MG63 (cell line): ENCODE measurements at places on chromosomes 2 and 18. TPM values are rescaled to one million over a fixed set of nuclear protein-coding genes. Genes with fewer than 3 reads are reported as not detected.

GRCh38 chr2:235611349-235611748, 117.5 kb downstream of the AGAP1 start:
- DNase-seq = no peak

RTP5 gene
- not detected in 2 replicates for total RNA-seq

G6PC2 gene
- not detected in 2 replicates for total RNA-seq

GRCh38 chr2:47525167-47525566, 122.2 kb downstream of the MSH2 start:
- no peak for DNase-seq

DNA sequence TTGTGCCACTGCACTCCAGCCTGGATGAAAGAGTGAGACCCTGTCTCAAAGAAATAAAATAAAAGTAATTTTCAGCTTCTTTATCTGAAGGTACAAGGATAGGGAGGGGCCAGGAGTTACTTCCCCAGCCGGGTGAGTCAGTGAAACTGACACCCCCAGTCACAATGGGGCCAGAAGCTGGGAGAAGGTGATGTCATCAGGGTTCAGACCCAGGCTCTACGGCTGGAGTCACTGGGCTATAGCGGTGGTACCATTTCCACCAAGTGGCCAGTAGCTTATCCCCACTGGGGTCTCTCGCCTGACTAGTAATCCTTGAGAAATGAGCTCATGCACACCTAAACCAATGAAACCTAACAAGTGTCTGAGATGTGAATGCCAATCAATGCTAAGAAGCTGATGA, 107.9 kb downstream of the ALPK2 start:
- no peak for DNase-seq

GREB1 gene
- 2.7 and 3.1 TPM in 2 replicates for total RNA-seq

DNA sequence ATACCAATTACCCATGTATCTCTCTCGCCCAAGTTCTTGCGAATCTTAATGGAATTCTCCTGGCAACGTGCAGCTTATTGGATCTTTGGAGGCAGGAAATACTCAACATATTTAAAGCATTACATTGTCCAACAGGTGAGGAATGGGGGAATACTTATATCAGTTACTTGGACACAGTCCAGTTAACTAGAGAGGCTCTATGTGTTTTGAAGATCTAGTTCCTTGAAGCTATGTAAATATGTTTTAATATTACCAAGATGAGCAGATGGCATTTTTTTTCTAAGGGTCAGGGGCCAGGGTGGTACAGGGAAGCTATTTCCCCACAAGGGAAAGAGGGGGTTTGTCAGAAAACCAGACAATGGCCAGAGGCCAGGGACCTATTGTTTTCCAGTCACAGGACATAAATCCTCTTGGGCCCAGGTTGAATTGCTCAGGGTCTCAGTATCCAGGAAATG, 26.8 kb upstream of the MC5R start:
- no peak for DNase-seq

DNA sequence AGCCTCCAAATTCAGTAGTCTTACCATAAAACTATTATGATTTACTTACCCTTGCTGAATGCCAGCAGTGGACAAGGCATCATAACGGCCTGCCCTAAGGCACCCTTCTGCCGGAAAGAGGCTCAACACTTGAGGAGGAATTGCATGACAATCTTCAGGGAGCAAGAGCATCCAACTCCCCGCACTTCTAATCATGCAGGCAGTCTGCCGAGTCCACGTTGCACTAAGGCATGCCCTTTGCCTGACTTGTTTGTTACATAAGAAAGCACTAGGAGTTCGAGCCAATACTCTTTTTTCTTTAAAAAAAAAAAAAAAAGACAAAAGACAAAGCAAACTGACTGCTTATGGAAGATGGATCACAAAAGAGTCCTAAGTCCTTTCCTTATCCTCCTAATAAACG, 17.9 kb upstream of the SPTBN1 start:
- DNase-seq = no peak

DNA sequence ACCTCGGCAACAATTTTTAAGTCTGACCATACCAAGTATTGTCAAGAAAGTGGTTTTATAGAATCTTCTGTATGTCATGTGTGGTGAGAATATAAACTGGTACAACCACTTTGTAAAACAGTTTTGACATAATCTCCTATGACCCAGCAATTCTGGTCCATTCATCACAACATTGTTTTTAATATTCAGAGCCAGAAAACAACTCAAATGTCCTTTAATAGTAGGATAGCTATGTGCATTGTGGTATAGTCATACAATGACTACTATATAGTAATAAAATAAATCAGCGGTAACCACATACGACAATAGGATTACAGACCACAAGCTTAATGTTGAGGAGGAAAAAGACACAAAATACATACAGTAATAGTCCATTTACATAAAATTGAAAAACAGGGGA, 175.2 kb upstream of the SPATS2L start:
- no peak for DNase-seq

MYO7B gene
- 0.89 TPM in 1 of 2 replicates, not detected in the other for total RNA-seq

GRCh38 chr2:16644221-16644925, 21.3 kb downstream of the CYRIA start:
- no peak for DNase-seq

ALLC gene
- total RNA-seq = not detected in 2 replicates

DNA sequence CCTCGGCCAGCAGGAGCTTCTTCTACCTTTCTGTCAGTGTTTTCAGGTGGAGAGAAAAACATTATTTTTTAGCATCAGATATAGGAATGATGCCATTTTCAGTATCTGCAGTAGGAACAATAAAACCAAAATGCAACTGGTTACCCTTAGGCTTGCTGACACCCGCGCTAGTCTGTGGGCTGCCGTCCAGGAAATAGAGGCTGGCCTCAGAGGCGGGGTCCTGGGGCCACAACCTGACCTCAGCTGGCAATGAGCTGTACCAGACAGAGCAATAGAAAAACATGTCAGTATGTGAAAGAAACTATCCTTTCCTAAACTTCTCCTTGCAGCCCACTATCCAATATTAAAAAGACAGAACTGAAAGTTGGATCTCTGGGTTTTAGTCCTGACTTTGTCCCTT, 4.6 kb upstream of the ST6GAL2 start:
- DNase-seq = no peak

DNA sequence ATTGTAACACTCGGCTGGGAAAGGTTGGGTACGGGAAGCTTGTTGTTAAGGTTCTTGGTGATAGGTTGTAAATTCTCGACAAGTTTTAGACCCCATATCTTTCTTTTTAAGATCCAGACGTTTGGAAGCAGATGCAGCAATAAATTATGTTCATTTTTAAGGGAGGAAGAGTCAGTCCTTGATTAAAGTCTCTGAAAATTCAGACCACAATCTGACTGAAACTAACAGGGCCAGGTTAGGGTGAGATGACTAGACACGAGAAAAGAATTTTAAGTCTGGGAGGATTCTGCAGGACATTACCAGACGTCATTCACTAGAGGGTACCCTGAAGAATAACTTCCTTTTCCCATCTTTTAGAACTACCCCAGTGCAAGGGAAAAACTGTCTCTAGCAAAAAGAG, 16.1 kb downstream of the WIPF1 start:
- DNase-seq = no peak

GRCh38 chr18:48455555-48456478, 46.6 kb upstream of the ZBTB7C start:
- no peak for DNase-seq

CD28 gene
- 0.10 TPM in 1 of 2 replicates, not detected in the other for total RNA-seq

L3MBTL4 gene
- not detected in 2 replicates for total RNA-seq

- no peak for DNase-seq
These were observed 93.4 kb upstream of the FN1 start for GRCh38 chr2:215529271-215529670.

DNA sequence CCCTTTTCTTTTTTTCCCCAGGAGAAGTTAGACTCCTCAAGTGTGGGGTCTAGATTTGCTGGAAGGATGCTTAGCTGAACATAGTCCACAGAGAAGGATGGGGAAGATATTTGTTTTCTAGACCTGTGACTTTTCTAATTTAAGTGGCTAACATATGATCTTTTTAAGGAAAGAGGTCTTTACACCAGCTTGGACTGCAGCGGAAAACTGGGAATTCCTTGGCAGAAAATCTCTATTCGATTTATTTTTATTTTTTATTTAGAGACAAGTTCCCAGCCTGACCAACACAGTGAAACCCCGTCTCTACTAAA, 148.4 kb downstream of the MYCN start:
- DNase-seq = no peak

DNA sequence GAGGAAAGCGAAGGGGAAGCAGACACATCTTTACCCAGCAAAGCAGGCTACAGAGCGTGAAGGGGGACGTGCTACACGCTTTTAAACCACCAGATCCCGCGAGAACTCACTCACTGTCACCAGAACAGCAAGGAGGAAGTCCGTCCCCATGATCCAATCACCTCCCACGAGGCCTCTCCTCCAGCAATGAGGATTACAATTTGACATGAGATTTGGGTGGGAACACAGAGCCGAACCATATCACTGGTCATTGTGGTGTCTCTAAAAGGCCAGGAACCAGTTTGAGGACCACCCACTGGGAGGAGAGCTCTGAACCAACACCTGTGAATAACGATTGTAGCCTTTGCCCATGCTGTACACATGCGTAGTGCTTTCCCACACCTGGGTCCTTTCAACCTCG, 116.6 kb upstream of the FAM136A start:
- DNase-seq = no peak

NEU4 gene
- total RNA-seq = not detected in 2 replicates

GRCh38 chr2:15633971-15634346, 42.3 kb downstream of the DDX1 start:
- DNase-seq = no peak

SLC4A3 gene
- total RNA-seq = 3.0 and 4.9 TPM in 2 replicates

DNA sequence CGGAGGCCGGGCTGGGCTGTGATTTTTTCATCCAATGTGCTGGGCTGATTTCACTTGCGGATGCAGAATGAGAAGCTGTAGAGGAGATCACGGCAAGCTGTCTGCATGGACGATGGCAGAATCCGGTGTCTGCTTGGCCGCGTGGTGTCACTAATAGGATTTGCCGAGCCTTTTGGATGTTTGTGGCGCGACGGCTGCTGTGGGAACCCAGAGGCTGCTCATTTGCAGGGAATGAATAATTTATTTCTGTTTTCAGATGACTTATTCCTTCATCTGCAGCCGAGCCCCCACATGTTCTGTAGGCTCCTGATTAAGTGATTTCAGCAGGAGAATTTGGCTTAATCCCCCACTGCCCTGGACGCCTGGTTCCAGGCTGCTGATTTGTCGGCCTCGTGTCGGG, 62.6 kb downstream of the ODC1 start:
- DNase-seq = no peak

DNA sequence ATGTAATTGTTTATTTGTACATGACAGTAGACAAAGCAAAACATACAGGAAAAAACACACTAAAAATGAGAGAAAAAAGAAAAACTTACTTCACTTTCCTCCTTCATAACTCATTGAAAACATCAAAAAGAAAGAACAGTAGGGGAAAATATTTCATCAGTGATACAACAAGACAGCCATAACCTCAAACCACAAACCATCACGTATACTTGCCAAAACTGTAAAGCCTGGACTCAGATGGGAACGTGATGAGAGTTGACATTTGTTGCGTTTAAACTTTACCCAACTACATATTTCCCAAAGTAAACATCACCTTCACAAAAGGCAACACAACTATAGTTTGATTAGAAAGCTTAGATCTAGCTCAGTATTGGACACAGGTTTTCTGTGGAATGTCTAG, 278.2 kb upstream of the COL3A1 start:
- DNase-seq = no peak

CDK15 gene
- total RNA-seq = 2.7 and 6.5 TPM in 2 replicates

DNA sequence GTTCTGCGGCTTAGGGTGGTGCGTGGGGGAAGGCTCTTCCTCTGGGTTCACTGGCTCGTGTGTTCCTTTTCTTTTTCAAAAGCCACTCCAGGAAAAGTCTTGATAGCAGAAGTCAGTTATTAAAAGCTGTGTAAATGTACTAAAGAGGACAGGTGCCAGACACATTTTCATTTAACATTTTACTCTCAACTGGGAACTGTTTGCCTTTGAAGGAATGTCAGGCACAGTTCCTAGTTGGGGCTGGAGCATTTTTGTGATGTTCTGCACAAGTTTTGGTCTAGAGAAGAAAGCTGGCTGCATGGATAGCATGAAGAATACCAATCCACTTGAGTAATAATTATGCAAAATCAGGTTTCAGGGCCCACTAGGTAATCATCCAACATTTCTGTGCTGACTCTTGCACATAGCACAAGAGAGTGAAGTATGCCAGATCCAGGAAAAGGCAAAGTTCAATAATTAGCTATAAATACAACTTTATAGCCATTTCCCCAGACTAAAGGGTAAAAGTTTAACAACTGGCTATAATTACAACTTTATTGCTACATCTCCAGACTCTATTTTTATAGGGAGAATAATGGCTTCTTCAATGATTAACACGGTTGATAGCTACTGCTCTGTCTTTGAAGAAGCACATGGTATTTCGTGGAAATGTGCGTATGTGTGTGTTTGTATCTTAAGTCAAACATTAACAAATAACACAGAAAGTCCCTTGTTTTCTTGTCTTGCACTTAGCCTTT, 16.2 kb downstream of the SCYGR8 start:
- DNase-seq = no peak

KIF5C gene
- 0.13 and 0.96 TPM in 2 replicates for total RNA-seq

- no peak for DNase-seq
These were observed 160.1 kb downstream of the ALK start for GRCh38 chr2:29761278-29761677.

PPP1R1C gene
- 0.07 and 0.53 TPM in 2 replicates for total RNA-seq

RESP18 gene
- not detected in 2 replicates for total RNA-seq
